ENCODE measurements at places on chromosomes 2 and 18.

GRCh38 chr2:105274046-105274445 is 32.5 kb downstream of the GPR45 start:
- DNase-seq = no peak

- DNase-seq = no peak
These were observed 104.0 kb upstream of the POU3F3 start for GRCh38 chr2:104749856-104750460.

DNA sequence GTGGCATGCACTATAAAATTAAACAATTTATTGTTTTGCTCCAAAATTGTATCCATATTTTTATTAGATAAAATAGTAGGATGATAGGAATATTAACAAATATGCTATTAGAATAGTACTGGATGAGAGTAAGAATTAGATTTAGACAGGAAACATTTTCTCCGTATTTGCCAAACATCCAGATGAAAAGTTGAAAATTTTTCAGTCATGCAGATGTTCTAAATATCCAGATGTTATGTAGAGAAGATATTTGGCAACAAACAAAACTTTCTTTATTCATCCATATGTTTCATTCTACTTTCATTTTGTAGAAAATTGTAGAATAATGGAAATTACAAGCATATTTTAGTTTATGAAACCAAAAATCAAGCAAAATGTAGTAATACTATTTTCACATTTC is 45.2 kb upstream of the NEUROD1 start:
- DNase-seq = no peak

GRCh38 chr18:34880882-34881834 is 160.1 kb upstream of the MAPRE2 start:
- no peak for DNase-seq

DNA sequence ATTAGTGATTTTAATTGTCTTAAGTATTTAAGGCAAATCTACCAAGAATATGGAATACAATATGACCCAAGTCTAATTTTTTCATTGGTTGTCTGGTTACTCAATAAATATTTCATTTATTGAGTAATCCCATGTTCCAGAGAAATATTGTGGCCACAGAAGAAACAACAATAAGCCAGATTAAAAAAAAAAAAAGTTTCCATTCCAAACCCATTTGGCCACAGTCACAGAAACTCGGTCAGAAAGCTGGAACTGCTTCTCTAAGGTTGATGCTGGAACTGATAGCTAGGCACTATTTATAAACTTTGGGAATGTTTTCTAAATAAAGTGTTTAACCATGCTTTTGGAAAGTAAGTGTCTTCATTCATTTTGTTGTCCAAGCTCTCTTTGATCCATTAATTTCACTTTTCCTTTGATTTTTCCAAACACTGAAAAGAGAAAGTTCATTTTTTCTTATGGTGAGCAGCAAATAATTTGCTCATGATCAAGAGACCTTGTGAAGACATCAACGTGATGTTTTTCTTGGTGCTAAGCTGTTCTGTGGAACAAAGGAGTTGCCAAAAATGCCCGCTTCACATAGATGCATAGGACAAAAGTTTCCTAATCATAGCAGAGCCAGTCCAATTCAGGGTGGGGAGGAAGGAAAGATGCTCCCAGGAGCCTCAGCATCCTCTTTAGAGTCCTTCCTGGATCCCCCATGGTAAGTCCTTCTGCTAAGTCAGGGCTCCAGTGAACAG is 72.1 kb upstream of the CCBE1 start:
- DNase-seq = no peak

DNA sequence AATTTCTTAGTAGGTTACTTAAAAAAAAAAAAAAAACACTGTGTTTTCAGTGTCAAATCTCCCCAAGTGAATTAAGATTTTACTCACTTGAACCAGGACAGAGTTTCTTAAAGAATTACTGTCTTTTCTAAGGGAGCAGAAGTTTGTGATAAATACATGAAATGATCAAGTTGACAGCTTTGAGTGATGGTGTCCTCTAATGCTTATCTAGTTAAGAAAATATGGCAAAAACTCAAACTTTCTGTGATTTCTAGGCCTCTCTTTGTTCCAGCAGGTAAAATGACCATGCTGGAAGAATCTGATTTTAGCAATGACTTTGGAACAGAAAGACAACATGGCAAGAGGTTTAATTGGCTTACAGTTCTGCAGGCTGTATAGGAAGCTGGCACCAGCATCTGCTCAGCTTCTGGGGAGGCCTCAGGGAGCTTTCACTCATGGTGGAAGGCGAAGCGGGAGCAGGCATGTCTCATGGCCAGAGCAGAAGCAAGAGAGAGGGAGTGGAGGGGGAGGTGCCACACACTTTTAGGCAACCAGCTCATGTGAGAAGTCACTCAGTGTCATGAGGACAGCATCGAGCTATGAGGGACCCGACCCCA is 6.6 kb downstream of the MAPRE2 start:
- no peak for DNase-seq

- no peak for DNase-seq
These were observed 29.8 kb downstream of the PCBP1 start for GRCh38 chr2:70116936-70117552.

DNA sequence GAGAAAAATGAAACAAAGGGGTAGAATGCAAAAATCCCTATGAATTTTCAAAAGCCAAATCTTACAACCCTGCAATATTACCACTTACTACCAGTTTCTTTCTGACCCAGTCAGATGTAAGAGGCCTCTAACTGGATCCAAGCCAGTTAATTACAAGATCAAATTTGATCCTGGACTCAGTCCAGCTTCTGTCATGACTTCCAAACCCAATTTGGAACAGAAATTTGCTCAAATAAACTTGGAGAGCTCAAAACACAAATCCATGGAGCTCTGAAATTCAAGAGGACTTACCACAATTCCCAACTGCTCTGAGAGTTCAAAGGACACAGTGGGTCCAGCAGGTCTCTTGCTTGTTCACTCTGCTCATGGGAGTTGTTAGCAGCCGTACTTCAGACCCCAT is 1271.7 kb upstream of the SLC39A10 start:
- DNase-seq = no peak

- no peak for DNase-seq
These were observed 24.1 kb downstream of the AP1S3 start for GRCh38 chr2:223813329-223813728.

DNA sequence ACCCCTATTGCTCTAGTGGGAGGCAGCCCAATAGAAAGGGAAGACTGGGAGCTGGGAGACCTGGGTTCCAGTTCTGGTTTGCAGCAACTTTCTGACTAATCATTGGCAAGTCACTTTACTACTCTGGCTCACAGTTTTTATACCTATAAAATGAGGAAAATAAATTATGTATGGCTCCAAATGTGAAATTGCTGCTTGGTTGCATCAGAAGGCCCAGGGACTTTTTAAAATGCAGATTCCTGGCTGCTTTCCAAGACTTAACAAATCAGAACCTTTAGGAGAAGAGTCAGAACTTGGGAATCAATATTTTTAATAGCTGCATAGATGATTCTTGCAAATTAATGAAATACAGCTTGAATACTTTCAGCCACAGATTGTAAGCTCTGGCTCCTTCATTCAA is 943.9 kb downstream of the EPHA4 start:
- DNase-seq = no peak

GRCh38 chr2:144268036-144268678 is 251.8 kb downstream of the ZEB2 start:
- no peak for DNase-seq

Data from T-helper 2 cell (primary cell).